ENCODE measurements at places on chromosomes 3 and 15.

GRCh38 chr3:184691397-184692231 lies 20.2 kb downstream of the MAGEF1 start:
- DNase-seq = no peak

GRCh38 chr3:126621171-126621570 lies 33.8 kb downstream of the TXNRD3 start:
- DNase-seq = no peak

DNA sequence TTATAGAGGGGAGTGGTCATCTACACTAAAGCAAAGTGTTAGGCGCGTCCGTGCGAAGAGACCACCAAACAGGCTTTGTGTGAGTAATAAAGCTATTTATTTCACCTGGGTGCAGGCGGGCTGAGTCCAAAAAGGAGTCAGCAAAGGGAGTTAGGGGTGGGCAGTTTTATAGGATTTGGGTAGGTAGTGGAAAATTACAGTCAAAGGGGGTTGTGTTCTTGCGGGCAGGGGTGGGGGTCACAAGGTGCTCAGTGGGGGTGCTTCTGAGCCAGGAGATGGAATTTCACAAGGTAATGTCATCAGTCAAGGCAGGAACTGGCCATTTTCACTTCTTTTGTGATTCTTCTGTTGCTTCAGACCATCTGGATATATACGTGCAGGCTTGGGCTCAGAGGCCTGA lies 47.1 kb downstream of the OIP5 start:
- DNase-seq = no peak

DNA sequence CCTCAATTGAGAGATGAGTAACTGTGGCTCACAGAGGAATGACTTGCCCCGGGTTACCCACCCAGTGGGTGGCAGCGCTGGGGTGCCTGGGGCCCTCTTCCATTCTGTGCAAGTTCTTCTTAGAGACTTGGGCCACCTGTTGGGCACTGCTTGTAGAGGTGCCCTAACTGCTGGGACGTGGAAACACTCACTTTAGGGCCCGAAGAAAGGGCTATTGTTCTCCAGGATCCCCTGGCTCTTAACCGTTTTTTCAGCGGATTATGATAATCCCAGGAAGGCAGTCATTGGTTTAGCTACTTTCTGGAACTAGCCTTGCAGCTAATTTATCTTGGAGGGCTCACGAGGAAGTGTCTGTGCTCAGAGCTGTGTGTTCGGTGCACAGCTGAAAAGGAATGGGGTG lies 66.0 kb upstream of the GCNT3 start:
- DNase-seq = no peak

- no peak for DNase-seq
Observed at GRCh38 chr15:65767895-65768294, 24.2 kb downstream of the DENND4A start.

DNA sequence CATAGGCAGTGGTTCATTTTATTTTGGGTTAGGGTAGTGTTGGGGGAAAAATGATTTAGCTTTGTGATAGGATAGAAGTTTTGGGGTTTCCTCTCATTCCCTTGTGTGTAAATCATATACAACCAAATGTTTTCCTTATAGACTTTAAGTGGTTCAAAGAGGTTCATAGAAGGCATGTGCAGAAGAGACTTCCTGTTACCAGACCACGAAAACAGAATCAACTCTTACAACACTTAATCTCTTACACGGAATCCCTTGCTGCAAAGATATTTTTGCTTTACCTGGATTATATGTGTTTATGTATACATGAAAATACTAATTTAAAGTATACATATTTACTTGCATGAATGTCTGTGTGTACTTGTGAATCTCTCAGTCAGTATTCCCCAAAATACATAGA lies 2.9 kb downstream of the TMOD2 start:
- no peak for DNase-seq

DNA sequence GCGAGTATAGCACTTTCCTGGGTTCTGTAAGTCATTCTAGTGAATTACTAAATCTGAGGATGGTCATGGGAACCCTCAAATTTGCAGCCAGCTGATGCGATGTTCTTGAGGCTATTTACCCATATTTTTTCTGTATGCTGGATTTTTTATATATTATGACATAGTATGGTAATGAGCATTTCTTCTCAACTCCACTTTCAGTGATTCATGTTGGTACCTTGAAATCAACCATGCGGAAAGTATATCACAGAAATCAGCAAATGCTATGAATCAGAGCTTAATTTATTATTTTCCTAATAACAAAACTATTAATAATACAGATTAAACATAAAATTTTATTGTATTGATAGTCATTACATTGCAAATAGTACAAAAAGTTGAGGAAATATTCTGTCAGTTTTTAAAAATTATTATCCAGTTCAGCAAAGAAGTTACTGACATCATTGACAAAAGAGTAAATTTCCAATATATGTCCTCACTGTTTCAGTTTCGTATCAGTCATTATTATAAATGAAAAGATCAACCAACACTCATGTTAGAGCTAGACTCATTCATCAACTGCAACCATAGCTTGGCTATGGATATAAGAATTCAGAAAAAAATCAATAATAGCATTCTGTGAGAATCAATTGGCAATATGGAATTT lies 164.3 kb upstream of the SETMAR start:
- DNase-seq = no peak

DNA sequence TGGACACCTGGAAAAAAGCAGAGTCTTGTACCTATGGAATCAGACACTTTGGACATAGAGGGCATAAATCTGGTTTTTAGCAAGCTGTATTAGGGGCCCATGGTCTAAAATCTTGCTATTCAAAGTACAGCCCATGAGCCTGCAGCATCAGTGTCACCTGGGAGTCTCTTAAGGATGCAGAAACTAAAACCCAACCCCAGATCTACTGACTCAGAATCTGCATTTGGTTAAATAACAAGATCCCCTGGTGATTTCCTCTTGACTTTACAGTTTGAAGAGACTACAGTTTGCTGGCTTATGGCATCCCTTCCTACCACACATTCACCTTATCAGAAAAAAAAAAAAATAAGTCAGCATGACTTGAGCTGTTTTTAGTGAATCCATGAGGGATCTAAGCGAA lies 74.9 kb upstream of the NR2F2 start:
- DNase-seq = no peak

GRCh38 chr15:75314552-75315290 lies 21.1 kb upstream of the COMMD4 start:
- no peak for DNase-seq

DNA sequence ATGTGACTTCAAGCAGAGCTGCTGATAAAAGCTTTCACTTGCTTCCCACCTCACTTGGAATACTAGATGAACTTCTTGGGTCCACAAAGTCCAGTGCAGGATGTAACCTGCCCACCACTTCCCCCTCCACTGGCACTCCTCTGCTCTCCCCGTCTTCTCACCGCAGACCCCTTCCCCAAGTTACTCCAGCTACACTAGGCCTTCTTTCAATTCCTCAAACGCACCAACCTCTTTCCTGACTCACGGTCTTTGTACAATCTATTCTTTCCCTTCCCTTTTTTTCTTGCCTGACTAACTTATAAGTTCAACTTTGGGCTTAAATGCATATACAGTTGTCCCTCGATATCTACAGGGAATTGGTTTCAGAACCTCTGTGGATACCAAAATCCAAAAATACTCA lies 5.2 kb upstream of the ATP13A3 start:
- no peak for DNase-seq

- no peak for DNase-seq
Observed at GRCh38 chr15:41493902-41494189, 172 bp downstream of the ITPKA start.

Data from stimulated activated CD8-positive, alpha-beta memory T cell treated with anti-CD3 and anti-CD28 coated beads, Interleukin-12 subunit alpha, Interleukin-12 subunit beta, amount 100 ng/mL, for 1 hour (primary cell).